Activated CD4-positive, alpha-beta T cell treated with anti-CD3 and anti-CD28 coated beads for 36 hours (primary cell): ENCODE measurements at places on chromosomes 6 and 20.

DNA sequence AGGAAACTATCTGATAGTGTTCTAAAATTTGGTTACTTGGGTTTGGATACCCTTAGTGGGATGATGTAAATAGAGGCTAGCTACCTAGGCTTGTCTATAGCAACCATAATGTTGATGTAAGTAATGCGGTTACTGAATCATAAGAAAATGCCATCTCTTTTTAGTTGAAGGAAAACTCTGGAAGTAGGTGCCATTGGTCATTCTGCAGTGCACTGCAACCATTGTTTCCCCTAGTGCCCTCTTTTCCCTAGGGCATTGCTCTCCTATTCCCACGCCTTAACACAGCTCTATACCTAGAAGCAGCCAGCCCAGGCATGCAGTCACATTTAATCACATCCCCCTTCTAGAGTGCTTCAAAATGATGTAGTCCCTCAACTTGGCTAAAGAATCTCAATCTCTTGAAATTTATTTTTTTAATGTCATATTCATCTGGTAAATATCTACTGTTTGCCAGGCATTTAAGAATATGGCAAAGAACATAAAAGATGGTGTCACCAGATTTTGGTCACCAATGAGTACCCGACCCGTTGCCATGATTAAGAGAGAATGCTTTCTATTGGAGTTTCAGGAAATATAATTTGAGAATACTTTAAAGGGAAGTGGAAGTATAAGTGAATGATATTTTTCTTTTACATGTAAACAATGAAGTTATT, 10.4 kb downstream of the LOC128125822 start:
- H3K27me3 ChIP-seq, result no peaks in the 10 kb centered on the region
- H3K27ac ChIP-seq, result no peak overlapping the region
- DNase-seq, result no peak
- H3K4me3 ChIP-seq, result no peak overlapping the region
- peaks cover 32% of the 10 kb centered on the region for H3K36me3 ChIP-seq
- no peaks in the 10 kb centered on the region for H3K4me1 ChIP-seq

DNA sequence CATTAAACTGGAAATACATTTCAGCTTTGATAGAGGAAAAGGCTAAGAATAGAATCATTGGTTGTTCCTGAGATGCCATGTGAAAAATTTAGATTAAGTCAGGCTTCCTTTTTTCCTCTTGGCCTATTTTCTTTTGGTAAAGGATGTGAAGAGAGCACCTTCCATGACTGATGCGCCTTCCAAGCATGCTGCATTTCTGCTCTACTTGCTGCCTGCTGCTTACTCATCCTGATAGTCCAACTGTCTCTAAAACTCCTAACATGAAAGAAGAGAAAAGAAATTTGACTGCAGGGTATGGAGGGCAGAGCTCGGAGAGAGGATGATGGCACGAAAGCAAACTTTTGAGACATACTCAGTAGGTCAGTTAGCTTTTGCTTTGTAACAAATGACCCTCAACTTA, 28.8 kb downstream of the SNAP25 start:
- no peak overlapping the region for H3K4me3 ChIP-seq
- no peak overlapping the region for H3K27ac ChIP-seq
- no peaks in the 10 kb centered on the region for H3K27me3 ChIP-seq
- no peaks in the 10 kb centered on the region for H3K4me1 ChIP-seq

GRCh38 chr20:24664266-24664986, 195.0 kb downstream of the SYNDIG1 start:
- no peaks in the 10 kb centered on the region for H3K4me1 ChIP-seq
- H3K27me3 ChIP-seq, result no peaks in the 10 kb centered on the region
- no peaks in the 10 kb centered on the region for H3K36me3 ChIP-seq
- no peak overlapping the region for H3K27ac ChIP-seq
- DNase-seq, result no peak

- DNase-seq, result peak; percentile 64
- no peak overlapping the region for H3K4me3 ChIP-seq
- H3K36me3 ChIP-seq, result no peaks in the 10 kb centered on the region
- peaks cover 11% of the 10 kb centered on the region for H3K4me1 ChIP-seq
- H3K27me3 ChIP-seq, result no peaks in the 10 kb centered on the region
Measured at GRCh38 chr6:143248359-143248758, 187.7 kb downstream of the AIG1 start.

- no peaks in the 10 kb centered on the region for H3K27me3 ChIP-seq
- no peak overlapping the region for H3K27ac ChIP-seq
- DNase-seq, result no peak
- no peaks in the 10 kb centered on the region for H3K36me3 ChIP-seq
- H3K4me3 ChIP-seq, result no peak overlapping the region
Measured at GRCh38 chr6:55100686-55101085, 73.6 kb upstream of the HCRTR2 start.

DNA sequence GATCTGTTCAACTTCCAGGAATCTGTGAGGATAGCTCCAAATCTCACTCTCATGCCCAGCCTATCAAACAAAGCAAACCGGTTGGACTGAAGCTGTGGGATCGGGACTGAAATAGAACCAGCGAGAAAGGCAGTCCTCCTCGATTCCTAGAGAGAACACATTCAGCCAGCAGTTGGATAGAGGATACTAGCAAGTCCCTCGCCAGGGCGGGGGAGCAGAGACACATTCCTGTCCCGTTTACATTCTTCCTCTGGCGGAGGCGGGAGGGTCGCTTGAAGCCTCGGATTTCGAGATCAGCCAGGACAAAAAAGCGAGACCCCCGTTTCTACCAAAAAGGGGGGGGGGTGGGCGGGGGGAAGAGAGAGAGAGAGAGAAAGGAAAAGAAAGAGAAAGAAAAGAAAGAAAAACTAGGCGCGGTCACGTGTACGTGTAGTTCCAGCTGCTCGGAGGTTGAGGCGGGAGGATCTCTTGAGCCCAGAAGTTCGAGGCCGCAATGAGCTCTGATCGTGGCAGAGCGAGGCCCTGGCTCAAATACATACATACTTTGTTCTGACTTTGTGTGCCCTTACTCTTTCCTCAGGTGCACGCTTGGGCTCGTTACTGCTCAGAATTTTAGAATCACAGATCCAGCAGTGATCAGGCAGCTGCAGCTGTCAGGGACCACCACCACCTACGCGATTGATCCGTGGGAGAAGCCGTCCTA, 19.5 kb downstream of the ZNF311 start:
- peaks cover 6% of the 10 kb centered on the region for H3K36me3 ChIP-seq
- peaks cover 24% of the 10 kb centered on the region for H3K27me3 ChIP-seq
- peak; percentile 51 for DNase-seq
- peak overlapping the region; percentile 67 for H3K4me3 ChIP-seq
- H3K4me1 ChIP-seq, result peaks cover 41% of the 10 kb centered on the region

GRCh38 chr6:3887150-3887700, 38.1 kb downstream of the FAM50B start:
- no peaks in the 10 kb centered on the region for H3K4me1 ChIP-seq
- no peak overlapping the region for H3K27ac ChIP-seq
- H3K27me3 ChIP-seq, result peaks cover 2% of the 10 kb centered on the region
- peak; percentile 14 for DNase-seq
- no peak overlapping the region for H3K4me3 ChIP-seq

DNA sequence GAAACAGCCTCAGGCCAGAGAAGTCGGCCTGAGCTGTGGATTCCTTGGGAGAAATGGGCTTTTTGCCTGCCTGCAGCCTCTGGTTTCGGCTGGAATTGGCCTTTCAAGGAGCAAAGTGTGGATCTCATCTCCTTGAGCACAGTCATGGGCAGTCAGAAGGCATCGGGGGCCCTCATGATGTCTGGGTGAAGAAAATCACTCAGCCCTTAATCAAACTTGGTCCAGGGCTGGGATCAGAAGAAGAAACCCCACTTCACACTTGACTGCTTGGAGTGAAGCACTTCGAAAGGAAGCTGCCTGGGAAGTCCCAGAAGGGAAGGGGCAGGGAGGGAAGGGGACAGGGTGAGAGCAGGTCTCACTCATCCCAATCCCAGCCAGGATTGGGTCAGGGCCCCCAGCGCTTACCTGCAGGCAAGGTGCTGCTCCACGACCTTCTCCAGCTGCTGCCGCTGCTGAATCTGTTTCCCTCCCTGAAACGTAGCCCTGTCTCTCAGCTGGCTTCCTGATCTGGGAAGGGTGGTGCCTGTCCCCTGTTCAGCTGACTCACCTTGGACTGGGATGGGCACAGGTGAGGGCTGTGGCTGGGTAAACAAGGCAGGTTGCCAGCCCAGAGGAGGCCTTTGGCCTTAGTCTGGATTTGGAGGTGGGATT, at the start of gene SDCBP2:
SDCBP2 (minus strand) TSS at position 460 of the 651 bp plus-strand sequence. CDS start 8,723 bp downstream, outside the sequence.
- H3K36me3 ChIP-seq, result peaks cover 19% of the 10 kb centered on the region
- H3K27me3 ChIP-seq, result no peaks in the 10 kb centered on the region
- H3K27ac ChIP-seq, result peak within 1 kb of the TSS; percentile 92
- H3K4me3 ChIP-seq, result peak within 1 kb of the TSS; percentile 6
- peaks cover 43% of the 10 kb centered on the region for H3K4me1 ChIP-seq

- no peaks in the 10 kb centered on the region for H3K4me1 ChIP-seq
- no peaks in the 10 kb centered on the region for H3K36me3 ChIP-seq
- H3K27ac ChIP-seq, result no peak overlapping the region
- DNase-seq, result no peak
Measured at GRCh38 chr6:165768961-165769360, 105.9 kb upstream of the PDE10A start.

DNA sequence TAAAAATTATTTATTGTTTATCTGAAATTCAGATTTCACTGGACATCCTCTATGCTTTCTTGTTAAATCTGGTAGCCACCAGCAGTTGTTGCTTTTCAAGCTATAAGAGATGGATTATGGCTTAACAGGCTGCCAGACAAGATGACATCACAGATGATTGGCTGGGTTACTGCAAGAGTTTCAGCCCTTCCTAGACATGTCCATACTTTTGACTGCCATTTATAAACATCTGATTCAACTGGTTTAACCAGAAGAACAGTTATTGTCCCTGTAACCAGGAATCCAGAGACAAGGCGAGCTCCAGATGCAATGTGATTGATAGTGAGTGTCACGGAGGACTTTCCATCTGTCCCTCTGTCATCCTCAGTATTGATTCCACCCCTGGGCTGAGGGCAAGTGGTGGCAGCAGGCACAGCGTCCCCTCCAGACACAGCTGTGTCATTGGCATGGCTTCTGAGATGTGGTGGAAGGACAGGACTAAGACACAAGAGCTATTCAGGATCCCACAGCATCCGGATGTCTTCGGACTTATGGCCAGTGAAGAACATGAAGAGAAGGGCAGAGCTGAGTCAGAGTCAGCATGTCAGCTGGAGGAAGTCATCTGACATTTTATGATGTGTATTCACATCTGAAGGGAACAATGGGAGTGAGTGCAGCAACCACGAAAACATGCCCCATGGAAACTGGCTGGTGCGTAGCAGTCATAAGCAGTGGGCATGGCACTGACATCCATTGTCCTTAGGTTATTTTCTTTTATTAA, 284.5 kb upstream of the CDYL start:
- peaks cover 4% of the 10 kb centered on the region for H3K27me3 ChIP-seq
- H3K4me3 ChIP-seq, result no peak overlapping the region
- DNase-seq, result no peak
- H3K4me1 ChIP-seq, result no peaks in the 10 kb centered on the region

- H3K27me3 ChIP-seq, result peaks cover 13% of the 10 kb centered on the region
- H3K4me1 ChIP-seq, result no peaks in the 10 kb centered on the region
- DNase-seq, result no peak
- no peak overlapping the region for H3K27ac ChIP-seq
- H3K36me3 ChIP-seq, result no peaks in the 10 kb centered on the region
Measured at GRCh38 chr6:160368670-160369069, 20.5 kb downstream of the SLC22A3 start.

- H3K4me3 ChIP-seq, result no peak overlapping the region
- no peak for DNase-seq
- peaks cover 36% of the 10 kb centered on the region for H3K36me3 ChIP-seq
- peak overlapping the region; percentile 37 for H3K27ac ChIP-seq
- peaks cover 57% of the 10 kb centered on the region for H3K4me1 ChIP-seq
Measured at GRCh38 chr6:45427726-45428125, 50.0 kb upstream of the SUPT3H start.

GRCh38 chr6:50681213-50681824, 32.0 kb upstream of the TFAP2D start:
- H3K27ac ChIP-seq, result no peak overlapping the region
- H3K27me3 ChIP-seq, result peaks cover 2% of the 10 kb centered on the region
- no peak for DNase-seq

GRCh38 chr20:57062696-57063270, 203.7 kb downstream of the BMP7 start:
- no peak overlapping the region for H3K4me3 ChIP-seq
- peaks cover 28% of the 10 kb centered on the region for H3K27me3 ChIP-seq
- H3K36me3 ChIP-seq, result no peaks in the 10 kb centered on the region

DNA sequence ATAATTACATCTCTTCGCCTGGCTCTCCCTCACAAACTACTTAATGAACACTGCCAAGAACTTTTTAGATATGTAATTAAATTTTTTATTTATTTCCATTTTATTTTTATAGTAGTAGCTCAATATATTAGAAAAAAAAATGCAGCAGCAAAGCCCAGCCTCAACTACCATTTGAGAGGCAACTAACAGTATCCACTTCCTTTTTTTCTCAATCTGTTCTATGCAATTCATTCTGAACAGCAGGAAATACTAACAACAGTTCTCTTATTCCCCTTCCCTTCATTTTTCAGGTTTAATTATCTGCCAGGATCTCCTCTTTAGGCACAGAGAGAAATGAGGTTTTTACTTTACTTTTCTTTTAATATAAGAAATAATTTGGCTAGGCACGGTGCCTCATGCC, 112.7 kb downstream of the ZNF217 start:
- H3K27me3 ChIP-seq, result no peaks in the 10 kb centered on the region
- no peak for DNase-seq
- no peaks in the 10 kb centered on the region for H3K36me3 ChIP-seq
- no peaks in the 10 kb centered on the region for H3K4me1 ChIP-seq
- no peak overlapping the region for H3K4me3 ChIP-seq

- DNase-seq, result no peak
- no peak overlapping the region for H3K27ac ChIP-seq
- H3K36me3 ChIP-seq, result no peaks in the 10 kb centered on the region
- peaks cover 10% of the 10 kb centered on the region for H3K4me1 ChIP-seq
- H3K4me3 ChIP-seq, result no peak overlapping the region
Measured at GRCh38 chr6:109320072-109320471, 62.2 kb downstream of the CD164 start.

DNA sequence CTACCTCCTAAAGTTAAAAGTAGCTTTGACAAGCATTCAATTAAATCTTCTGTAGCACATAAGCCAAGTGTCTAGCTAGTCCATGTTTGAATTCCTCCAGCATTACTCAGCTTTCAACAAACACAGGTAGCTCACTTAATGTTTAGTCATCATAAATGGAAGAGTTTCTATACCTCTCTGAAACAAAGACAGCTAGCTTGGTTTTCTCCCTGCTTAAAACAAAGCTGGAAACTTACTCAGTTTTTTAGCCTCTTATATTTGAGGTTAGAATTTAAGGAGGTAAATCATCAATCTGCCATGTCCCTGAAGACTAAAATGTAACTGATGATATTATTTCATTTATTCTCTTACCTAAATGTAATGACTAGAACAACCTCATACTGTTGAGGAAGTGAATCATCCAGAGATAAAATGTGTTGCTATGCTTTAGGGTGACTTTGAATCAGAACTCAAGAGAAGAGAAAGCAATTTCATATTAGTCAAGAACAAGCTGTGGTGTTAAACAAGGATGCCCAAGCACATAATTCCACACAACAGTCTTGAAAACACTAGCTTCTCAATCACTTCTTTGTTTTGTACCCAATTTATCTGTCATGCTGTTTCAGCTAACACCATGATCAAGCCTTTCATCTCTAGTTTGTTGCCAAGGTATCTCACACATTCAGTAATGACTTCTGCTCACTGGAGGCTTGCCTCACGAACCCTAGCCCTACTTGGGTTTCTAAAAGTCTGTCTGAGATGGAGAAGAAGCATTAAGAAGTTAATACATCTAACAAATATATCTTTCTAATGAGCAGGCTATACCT, 251.9 kb downstream of the EPM2A start:
- no peaks in the 10 kb centered on the region for H3K4me1 ChIP-seq
- peaks cover 2% of the 10 kb centered on the region for H3K27me3 ChIP-seq
- no peaks in the 10 kb centered on the region for H3K36me3 ChIP-seq
- no peak overlapping the region for H3K4me3 ChIP-seq
